ENCODE measurements at places on chromosomes 12 and 14.

- DNase-seq, result no peak
Measured at GRCh38 chr12:77723308-77723707, 107.4 kb upstream of the NAV3 start.

GRCh38 chr14:54309615-54310014, 87.2 kb upstream of the CDKN3 start:
- no peak for DNase-seq

GRCh38 chr14:23481979-23482822, 12.7 kb downstream of the NGDN start:
- no peak for DNase-seq

DNA sequence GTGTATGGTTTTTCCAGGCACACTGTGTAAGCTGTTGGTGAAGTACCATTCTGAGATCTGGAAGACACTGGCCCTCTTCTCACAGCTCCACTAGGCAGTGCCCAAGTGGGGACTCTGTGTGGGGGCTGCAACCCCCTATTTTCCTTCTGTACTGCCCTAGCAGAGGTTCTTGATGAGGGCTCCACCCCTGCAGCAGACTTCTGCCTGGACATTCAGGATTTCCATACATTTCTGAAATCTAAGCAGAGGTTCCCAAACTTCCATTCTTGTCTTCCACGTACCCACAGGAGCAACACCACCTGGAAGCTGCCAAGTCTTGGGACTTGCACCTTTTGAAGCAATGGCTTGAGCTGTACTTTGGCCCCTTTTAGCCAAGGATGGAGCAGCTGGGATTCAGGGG, 85.2 kb upstream of the PRMT8 start:
- DNase-seq, result no peak

GRCh38 chr12:3885277-3886094, 12.3 kb upstream of the PARP11 start:
- peak; percentile 26 for DNase-seq

DNA sequence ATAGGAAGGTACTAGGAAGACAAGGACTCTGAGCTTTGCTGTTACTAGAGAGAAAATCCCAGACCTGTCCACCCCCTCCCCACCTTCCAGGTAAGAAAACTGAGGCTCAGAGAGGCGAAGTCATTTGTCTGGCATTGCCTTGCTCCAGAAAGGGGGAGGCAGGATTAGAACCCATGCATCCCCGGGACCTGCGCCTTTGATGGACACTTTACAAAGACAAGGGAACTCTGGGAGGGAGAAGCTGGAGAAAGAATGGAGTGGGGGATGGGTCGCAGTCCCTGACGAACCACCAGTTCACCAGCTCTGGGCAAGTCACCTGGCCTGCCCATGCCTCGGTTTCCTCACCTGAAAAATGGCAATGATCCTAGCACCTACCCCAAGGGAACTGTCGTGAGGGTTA, 10.8 kb downstream of the TRPV4 start:
- DNase-seq, result no peak

GRCh38 chr12:124464830-124465229, 102.6 kb downstream of the NCOR2 start:
- DNase-seq, result no peak

GRCh38 chr12:13088496-13088895, 15.0 kb downstream of the GSG1 start:
- DNase-seq, result no peak

DNA sequence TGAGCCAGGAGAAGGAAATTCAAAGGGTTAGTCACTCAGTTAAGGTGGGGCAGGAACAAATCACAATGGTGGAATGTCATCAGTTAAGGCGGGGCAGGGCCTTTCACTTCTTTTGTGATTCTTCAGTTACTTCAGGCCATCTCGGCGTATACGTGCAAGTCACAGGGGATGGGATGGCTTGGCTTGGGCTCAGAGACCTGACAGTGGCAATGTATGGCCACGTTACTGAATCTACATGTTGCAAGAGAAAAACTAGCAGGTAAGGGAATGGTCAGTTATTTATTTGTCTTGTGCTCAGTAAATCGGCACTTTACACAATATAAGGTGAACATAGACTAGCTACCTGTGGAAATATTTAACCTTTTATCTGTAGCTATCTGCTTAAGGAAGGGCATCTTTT, 11.9 kb downstream of the SLCO1B3 start:
- no peak for DNase-seq

DNA sequence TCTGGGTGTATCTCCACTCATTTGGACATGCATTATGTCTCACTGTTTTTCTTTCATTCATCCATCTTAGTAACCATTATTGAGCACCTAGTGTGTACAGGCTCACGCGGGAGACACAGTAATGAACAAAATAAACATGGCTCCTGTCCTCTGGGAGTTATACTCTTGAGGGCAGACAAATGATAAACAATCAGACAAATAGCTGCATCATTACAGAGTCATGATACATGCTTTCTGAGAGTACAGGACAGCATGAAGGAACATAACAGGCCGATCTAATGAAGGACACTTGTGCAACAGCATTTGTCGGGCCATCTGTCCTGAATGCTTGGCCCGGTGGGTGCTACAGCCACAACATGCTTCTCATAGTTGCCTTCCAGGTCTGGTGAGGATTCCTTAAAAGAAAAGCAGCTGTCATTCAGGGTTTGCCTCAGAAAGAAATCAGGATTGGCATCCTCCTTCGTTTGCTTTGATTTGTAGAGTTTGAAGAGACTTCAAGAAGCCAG, 77.2 kb upstream of the EGLN3 start:
- no peak for DNase-seq

GRCh38 chr12:124094733-124095132, 121.7 kb downstream of the ZNF664 start:
- no peak for DNase-seq

GRCh38 chr14:77603654-77604255, 12.7 kb downstream of the SPTLC2 start:
- DNase-seq, result no peak

DNA sequence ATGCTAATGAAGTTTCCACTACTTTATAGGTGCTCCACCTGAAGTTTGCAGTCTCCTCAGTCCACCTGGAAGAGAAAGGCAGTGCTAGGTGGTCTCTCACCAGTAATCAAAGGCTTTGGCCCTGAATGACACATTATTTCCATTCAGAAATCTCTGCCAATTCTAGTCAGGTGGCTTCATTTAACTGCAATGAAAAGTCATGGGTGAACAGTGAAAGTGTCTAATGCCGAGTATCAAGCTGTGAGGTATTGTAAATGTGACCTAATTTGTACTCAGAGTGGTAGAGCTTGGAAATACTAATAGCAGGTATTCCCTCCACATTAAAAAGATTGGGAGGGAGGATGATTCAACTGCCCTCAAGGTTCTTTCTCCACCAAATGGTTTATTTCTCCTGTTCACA, 220.9 kb upstream of the LRFN5 start:
- no peak for DNase-seq

DNA sequence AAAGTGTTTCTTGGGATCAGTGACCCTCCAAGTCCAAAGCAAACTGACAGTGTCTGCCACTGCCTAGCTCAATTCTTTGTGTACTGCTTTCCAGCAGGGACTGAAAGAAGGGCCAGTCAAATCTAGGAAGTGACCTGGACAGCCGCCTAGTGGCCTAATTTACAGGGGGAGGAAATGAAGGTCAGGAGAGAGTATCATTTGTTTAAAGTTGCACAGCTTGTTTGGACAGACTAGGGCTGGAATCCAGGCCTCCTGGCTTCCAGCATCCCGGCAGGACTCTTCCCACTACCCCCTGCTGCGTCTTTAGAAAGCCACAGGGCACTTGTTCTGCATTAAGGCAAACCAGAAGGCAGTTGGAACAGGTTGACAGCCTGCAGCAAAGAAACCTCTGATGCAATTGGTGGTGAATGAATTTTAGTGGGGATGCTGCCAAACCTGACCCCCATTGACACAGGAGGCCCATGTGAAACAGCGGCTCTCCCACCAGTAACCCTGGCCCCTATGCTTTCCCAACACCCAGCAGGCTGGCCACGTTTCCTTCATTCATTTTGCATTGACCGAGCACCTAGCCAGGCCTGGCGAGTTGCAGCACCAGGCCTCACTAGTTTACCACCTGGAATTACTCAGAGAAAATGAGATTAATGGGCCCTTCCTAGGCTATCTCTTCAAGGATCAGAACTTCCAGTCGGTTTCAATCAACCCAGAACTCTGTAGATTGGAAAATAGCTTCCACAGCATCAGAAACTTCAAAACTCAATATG, 28.2 kb downstream of the GALNT16 start:
- DNase-seq, result peak; percentile 68

DNA sequence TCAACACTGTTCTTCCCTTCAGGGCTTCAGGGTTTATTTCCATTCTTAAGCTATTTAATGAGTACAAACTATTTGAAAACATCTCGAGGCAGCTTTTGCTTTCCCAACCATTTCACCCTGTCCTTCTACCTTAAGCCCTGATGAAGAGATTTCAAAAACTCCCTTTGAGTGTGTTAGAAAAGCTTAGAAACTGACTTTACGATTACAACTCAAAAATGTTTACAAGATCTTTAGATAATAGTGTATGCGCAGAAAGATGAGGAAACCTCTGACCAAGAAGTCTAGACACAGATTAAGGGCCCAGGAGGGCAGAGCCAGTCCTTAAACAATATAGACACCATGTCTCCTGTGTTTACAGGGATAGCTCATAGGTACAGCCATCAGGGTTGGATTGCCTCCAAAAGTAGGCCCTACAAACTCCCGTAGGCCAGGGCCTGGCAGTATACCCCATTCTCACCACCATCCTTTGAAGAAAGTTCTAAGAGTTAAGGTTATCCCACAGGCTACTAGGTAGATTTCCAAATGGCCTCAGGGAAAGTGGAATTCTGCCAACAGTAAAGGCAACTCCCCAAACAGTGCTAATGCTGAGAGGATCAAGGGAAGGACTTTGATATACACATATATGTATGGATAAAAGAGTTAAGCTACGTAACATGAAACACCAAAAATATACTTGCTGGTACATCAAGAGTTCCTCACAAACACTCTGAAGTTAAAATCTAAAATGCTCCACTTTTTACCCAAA, 11.4 kb upstream of the SOS2 start:
- no peak for DNase-seq

- no peak for DNase-seq
Measured at GRCh38 chr12:10498042-10498441, 7.6 kb upstream of the EIF2S3B start.

DNA sequence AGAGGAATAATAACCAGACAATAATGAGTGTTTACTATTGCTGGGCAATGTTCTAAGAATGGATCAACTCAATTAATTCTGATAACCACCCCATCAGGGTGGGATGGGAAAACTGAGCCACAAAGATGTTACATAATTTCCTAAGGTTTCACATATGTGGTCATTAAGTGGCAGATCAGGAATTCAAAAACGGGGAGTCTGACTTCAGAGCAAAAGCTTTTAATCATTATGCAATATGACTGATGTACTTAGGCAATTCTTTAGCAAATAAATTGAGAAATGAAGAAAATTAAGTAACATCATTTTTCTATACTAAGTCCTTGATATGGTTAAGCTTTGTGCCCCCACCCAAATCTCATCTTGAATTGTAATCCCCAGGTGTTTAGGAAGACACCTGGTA, 53.4 kb downstream of the PLCZ1 start:
- DNase-seq, result no peak

DNA sequence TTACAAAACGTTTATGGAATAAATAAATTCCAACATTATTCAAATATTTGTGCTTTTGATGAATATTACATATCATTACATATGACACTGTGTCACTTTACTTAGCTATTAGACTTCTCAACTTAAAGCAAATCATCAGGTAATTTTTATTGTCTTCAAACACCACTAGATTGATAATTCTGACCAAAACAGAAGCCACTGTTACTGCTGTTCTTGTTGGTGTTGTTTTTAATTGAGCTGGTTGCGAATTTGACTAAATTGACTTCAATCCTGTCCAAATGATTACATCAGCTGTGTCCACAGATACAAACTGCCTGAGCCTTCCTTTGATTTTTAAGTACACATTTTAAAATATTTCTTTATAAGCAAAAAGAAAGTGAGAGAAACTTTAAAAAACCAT, 29.2 kb downstream of the PRKD1 start:
- no peak for DNase-seq

DNA sequence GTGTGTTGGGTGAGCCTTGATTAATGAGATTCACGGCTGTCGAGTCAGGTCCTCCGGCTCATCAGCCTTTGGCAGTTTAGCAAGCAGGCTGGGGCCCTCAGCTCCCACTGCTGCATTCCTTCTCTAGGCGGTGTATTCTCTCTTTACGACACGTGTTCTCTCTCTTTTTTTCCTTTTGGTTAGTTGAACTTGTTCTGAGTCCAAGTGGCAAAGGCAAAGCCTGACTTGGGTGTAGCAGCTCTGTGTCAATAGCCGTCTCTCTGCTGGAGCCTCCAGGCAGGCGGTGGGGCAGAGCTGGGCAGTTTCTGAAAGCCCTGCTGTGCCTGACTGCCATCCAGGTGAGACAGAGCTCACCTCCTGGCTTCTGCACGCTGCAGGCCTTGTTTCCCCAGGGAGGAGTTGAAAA, 46.6 kb downstream of the SUSD6 start:
- no peak for DNase-seq

DNA sequence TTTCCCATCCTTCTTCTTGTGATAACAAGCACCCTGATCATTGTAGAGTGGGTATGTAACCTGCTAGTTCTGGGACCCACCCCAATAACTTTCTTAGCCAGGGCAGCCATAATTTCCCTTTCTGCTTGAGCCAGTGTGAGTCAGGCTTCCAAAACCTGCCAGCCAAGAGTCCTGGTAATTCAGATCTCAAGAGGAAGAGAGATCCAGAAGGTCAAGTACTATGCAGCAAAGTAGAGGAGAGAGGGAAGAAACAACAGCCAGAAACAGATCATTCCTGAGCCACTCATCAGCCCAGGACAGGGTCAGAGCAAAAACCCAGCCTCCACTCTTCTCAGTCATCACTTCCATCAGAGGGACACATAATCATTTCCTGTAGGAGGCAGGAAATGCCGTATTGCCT, 182.0 kb downstream of the DICER1 start:
- DNase-seq, result no peak

DNA sequence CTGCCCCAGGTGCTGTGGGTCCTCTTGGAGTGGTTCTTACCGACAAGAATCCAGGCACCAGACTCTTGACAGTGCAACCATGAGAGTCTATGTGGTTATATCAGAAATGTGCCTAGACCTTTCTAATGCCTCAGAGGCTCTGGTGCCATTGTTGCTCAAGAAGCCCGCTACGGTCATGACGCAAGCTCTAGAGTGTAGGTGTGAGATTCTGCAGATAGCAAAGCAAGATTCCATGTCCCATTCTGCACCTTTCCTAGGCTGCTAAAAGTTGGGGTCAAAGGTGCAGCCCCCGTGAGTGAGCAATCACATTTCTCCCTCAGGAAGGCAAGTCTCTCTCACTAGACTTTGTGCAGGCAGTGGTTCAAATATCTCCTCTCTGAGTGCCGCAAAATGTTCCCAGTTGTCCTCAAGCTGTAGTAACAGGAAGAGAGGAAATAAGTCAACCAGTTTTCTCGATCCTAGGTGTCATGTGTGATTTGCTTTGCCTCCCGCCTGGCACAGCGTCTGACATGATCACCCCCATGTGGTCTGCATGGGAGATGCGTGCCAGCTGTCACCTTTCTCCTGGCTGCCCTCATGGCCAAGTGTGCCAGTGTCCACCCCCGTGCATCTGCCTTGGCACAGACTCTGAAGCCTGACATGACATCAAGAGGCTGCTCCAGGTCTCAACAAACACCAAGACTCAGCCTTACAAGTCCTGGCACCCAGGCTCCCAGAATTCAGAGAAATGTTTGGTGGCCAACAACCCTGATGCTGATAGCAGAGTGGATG, 122.5 kb upstream of the COCH start:
- no peak for DNase-seq

GRCh38 chr14:52348279-52348678, 34.2 kb downstream of the PTGER2 start:
- no peak for DNase-seq

Measured in heart left ventricle (tissue), 16 donors.